ENCODE measurements at places on chromosomes 5 and 9. TPM values are rescaled to one million over a fixed set of nuclear protein-coding genes. Genes with fewer than 3 reads are reported as not detected.

F2RL1 gene
- 130 TPM for polyA plus RNA-seq

MORN5 gene
- polyA plus RNA-seq = 0.95 TPM

OSMR gene
- 13.2 TPM for polyA plus RNA-seq

DNA sequence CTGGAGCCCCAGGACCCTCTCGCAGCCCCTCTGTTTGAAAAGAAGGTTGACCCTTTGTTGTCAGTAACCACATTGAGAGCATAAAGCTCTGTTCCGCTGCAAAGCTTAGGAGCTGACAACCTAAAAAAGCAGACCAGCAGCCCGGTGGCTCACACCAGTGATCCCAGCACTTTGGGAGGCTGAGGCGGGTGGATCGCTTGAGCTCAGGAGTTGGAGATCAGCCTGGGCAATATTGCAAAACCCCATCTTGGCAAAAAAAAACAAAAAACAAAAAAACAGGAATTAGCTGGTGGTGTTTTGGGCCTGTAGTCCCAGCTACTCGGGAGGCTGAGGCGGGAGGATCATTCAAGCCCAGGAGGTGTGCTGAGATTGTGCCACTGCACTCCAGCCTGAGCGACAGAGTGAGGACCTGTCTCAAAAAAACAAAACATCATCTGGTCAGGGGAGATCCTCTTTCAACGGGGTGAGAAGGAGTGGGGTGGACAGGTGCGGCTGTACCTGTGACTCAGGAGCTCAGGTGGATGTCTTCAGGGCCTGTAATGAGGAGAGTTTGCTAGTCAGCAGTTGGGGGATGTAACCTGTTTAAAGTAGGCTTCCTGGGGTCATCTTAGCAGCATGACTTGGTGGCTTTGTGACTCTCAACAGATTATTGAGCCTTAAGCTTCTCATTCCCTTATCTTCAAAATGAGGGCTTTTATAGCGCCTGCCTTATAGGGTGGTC, 694 bp upstream of the REEP2 start:
- no peak for DNase-seq

OTP gene
- not detected for polyA plus RNA-seq

- no peak for DNase-seq
Measured at GRCh38 chr9:35609001-35609819, 4.1 kb downstream of the TESK1 start.

GRCh38 chr5:174235221-174236011, 189.9 kb downstream of the NSG2 start:
- DNase-seq = no peak

- no peak for DNase-seq
Measured at GRCh38 chr5:14286574-14287421, 143.7 kb downstream of the TRIO start.

DNA sequence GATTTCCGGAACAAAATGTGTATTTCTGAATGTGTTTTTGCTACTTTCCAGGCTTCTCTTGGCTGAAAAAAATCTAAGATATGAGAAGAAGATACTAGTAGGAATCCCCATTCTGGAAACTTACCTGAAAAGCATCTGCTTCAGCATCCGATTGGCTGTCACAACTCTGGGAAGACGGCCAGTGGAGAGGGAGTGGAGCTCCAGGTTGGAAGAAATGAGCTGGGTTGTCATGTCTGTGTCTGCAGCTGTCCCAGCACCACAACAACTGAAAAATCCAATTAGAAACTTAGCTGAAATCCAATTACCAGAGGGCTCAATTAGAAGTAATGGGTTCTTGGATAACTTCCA, 3.0 kb downstream of the PSMB7 start:
- no peak for DNase-seq

RASGEF1C gene
- polyA plus RNA-seq = not detected

DMGDH gene
- 1.0 TPM for polyA plus RNA-seq

FLT4 gene
- 1.3 TPM for polyA plus RNA-seq

GRCh38 chr9:137307255-137308056, 5.4 kb upstream of the NRARP start:
- peak; percentile 40 for DNase-seq

DNA sequence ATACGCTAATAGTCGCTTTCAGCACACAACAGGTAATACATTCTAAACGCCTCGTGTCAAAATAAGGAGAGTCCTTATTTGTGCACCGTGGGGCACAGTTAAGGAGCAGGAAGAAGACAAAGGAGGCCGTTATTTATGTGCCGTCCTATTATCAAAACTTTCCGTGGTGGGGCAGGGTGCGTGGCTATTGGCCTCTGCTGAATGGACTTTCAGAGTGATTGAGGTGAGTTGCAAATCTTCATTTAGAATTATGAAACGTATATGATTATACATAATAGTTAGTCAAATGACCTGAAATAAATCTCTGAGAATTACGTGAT, 833 bp downstream of the C5orf24 start:
- peak; percentile 24 for DNase-seq

DNA sequence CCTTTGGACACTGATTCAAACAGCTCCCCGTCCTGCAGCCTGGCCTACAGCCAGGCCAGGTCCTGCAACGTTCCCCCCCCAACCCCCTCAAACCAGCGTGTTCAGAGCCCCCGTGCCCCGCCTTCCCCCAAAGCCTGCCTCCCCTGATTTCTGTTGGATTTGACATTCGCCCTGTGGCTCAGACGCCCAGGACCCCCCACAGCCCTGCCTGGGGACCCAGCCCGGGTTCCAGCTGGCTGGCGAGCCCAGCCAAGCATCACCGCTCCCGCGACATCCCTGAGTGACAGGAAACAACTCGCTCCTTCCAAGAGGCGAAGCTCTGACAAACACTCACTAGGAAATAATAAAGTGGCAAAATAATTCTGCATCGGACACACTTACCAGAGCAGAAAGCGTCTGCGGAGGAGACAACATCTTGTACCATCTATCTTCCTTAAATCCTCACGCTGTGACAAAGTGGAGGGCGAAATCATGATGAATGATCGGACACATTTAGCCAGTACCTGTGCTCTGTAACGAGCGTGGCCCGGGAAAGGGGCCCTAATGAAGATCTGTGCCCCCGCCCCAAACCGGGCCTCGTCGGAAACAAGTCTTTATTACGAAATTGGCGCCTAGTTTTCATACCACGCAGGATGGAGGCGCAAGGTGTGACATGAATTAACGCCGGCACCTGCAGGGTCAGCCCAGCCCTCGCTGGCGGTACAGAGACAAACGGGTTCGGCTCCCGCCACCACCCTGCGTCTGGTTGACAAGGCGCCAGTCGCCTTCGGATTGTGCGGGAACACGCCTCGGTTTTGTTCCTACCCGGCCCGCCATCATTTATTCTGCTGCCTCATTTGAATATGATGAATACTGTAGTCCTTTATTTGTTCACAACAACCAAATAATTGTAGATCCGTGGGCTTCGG, 91.0 kb upstream of the MVB12B start:
- DNase-seq = no peak

ENG gene
- polyA plus RNA-seq = 19.4 TPM

LMAN2 gene
- polyA plus RNA-seq = 381 TPM

FBP2 gene
- 0.74 TPM for polyA plus RNA-seq

- DNase-seq = peak; percentile 7
Measured at GRCh38 chr9:86902991-86903733, 44.1 kb downstream of the GAS1 start.

DNA sequence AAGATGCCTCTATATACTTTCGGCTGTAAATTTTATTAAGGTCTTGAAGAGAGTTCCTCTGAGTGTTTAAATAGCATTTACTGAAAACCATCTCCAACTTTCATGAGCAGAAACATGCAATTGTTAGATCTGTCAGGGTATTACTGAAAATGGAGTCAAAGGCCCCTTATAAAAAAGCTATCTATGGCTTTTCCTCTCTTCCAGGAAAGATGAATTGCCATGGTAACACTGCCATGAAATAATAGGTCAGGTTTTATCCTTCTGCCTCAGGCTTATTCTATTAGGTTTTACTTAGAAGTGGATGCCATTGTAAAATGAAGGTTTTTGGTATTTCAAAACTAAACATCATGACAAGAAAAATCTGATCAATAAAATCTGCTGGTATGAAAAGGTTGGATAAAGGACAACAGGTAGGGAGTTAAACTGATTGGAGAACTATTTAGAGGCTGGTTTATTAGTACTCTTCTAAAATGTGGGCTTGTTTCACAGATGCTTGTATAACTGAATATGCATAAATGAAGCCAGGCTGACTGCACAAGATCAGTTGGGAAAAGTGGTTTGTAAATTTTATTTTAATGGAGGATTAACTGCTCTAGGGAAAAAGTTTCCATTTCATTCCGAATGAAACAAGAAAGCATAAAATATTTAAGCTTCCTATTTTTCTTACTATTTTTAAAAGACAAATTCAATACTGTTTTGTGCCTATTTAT, 135.5 kb downstream of the RAB3C start:
- no peak for DNase-seq

GRCh38 chr5:90096415-90097081, 313.0 kb downstream of the CETN3 start:
- peak; percentile 85 for DNase-seq

DNA sequence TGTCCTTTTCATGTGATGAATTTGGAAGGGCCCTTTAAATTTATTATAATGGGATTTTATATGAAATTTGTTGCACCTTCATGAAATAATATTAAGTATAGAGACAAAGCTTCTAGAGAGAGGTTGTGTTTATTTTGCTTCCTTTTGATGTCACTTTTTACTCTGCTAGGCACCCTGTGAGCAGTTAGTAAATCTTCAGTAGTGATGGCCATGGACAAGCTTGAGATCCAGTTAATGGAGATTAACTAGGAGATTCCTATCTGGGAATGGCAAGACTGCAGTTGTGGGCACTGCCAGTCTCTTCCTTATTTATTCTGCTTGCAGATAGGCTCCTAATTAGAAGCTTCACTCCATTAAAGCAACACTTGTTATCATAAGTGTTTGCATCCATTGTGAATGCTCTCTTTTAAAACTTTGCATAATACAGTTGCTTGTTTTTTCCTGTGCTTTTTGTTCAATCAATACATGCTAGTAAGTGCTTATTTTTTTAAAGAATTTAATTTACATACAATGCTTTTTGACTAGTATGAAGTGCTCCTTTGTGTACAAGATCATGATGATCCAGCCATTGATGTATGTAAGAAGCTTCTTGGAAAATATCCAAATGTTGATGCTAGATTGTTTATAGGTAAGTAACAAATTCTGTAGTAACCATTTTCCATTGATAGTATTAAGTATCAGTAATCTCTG, 25.9 kb downstream of the UGCG start:
- DNase-seq = no peak

SLC36A2 gene
- polyA plus RNA-seq = not detected

DNA sequence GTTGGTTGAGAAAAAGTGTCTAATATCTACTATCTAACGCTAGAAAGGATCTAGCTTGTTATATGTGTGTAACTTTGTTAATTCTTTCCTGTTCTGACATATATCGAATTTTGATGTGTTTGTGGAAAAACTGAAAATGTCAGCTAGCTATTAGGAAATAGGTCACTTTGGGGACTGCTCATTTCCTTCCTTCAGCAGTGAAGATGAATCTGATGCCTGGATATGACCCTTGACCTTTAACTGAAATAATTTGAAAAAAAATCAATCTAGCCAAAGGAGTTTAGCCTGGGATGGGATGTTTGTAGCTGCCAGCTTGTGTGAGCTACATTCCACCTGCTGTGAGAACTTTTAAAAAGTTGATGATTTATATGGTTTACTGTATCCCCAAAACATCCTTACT, 66.8 kb downstream of the CD180 start:
- no peak for DNase-seq

ANKRD33B gene
- polyA plus RNA-seq = 1.5 TPM

RRAGA gene
- polyA plus RNA-seq = 127 TPM

GRCh38 chr5:5246736-5247135, 106.6 kb downstream of the ADAMTS16 start:
- no peak for DNase-seq

OBP2B gene
- polyA plus RNA-seq = not detected

DNA sequence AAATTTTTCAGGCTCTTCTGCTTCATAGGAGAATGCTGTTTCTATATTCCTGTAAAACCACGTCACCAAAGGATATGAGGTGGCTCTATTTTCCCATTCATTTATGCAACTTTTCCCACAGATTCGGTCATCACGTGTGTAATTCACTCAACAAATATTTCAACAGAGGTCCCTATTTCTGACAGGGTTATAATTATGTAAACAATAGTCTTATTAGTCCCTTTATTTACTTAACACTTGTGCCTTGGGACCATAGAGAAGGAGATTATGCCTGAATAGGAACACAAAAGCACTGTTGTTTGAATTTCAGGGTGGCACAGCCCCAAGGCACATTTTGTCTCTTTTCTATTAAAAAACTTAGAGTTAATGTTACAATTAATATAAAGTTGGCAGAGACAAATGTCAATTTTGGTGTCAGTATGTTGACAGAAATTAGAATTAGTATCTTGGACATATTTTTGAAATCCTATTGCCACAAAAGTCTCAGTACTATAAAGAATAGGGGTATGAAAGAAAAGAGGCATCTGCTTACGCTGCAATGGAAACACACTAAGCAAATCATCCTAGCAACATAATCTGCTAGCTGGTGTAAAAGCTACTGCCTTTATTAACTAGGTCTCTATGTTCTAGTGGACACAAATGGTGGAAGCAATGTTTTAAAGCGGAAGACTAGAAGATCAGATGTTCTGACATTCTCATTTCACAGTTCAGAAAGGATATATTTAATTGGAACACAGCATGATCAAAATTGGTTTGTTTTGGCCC, 229.1 kb upstream of the TBCA start:
- DNase-seq = no peak

GRCh38 chr5:15834596-15835245, 334.7 kb downstream of the FBXL7 start:
- no peak for DNase-seq

DNA sequence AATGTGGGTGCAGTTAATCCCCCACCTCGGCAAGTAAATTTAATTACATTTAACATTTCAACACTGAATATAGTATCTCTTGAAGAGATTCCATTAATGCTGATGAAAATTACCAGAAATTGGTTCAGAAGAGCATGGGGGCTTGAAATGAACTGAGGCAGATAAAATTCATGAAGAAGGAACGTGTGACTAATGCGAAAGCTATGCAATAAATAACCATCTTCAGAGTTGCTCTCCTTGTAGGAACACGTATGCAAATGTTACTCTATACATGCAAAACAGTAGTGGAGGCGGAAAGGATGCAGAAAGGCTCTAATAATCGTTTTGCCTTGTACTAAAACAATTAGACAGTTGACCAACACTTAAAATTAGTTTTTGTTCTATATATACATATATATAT, 320.2 kb downstream of the CTNND2 start:
- no peak for DNase-seq

GRCh38 chr5:134554319-134555222, 29.1 kb downstream of the JADE2 start:
- peak; percentile 74 for DNase-seq

- no peak for DNase-seq
Measured at GRCh38 chr5:59342181-59342580, 551.3 kb downstream of the PDE4D start.

TAF11L10 gene
- not detected for polyA plus RNA-seq

ENTREP1 gene
- 0.94 TPM for polyA plus RNA-seq

- no peak for DNase-seq
Measured at GRCh38 chr5:76050134-76050533, 33.0 kb upstream of the SV2C start.

Data from hepatocyte (in vitro differentiated cells).